ENCODE measurements at places on chromosomes 4 and X.
A peak's percentile ranks its signal among the peaks of the same experiment; 100 is the strongest.

DNA sequence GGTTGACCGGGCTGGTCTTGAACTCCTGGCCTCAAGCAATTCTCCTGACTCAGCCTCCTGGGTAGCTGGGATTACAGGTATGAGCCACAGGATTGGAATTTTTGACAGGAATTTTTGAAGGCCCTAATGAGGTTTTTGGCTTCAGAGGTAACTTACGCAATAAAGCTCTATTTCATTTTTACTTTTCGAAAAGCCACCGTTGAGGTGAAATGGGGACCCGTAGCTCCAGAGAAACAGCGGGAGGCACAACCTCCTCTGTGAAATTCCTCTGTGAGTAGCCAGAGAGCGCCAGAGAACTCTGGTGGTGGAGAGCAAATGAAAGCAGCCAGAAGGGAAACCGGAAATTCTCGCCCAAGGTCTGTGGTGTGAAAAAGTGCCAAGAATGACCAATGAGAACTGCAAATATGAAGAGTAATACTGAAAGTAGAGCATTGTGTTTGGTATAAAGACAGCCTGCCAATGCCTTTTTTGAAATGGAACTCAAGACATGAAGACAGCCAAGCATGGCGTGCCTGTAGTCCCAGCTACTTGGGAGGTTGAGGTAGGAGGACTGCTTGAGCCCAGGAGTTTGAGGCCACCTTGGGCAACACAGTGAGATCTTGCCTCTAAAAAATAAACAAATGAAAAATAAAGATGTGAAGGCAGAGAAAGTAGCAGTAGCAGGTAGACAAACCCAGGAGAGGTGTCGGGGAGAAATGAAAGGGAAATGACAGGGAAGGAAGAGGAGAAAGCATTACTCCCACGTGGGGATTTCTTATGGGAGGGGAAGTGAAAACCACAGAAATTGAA lies 33.0 kb upstream of the TMEM131L start:
- DNase-seq = peak; percentile 87

GRCh38 chr4:93814141-93814540 lies 14.4 kb upstream of the ATOH1 start:
- DNase-seq = no peak

GRCh38 chr4:184284742-184285141 lies 67.1 kb upstream of the ENPP6 start:
- DNase-seq = no peak

DNA sequence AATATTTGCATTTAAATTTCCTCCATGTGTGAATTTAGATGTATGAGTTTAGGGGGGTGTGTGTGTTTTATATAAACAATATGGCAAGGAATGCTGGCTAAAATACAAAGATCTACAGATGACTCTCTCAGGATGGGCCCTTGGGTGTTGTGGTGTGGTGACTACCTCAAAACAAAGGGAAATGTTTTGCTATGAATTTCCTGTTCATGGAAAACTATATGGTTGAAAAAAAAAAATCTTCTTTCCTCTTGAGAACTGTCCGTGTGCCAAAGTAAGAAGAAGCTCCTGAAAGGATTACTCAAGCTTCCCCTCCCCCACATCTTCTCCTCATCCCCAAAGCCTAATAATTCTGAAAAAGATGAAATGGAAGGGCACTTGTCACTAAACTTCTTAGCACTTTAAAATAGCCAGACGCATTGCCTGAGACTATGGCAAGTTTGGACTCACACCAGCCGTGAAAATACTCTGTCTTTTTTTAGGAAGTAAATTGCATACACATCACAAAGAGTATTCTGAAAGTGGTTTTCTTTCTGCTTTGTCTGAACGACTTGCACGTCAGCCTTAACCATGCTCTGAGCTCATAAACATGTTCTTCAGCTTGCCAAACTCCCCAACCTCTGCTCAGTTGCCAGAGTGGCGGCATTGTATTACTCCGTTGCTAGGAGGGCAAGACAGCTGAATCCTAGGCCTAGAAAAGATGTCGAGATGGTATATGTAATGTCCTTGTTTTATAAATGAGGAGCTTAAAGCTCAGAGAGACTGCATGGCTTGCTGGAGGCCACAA lies 250.4 kb upstream of the JADE1 start:
- DNase-seq = no peak

- no peak for DNase-seq
Observed at GRCh38 chr4:99587803-99588202, 13.2 kb downstream of the MTTP start.

DNA sequence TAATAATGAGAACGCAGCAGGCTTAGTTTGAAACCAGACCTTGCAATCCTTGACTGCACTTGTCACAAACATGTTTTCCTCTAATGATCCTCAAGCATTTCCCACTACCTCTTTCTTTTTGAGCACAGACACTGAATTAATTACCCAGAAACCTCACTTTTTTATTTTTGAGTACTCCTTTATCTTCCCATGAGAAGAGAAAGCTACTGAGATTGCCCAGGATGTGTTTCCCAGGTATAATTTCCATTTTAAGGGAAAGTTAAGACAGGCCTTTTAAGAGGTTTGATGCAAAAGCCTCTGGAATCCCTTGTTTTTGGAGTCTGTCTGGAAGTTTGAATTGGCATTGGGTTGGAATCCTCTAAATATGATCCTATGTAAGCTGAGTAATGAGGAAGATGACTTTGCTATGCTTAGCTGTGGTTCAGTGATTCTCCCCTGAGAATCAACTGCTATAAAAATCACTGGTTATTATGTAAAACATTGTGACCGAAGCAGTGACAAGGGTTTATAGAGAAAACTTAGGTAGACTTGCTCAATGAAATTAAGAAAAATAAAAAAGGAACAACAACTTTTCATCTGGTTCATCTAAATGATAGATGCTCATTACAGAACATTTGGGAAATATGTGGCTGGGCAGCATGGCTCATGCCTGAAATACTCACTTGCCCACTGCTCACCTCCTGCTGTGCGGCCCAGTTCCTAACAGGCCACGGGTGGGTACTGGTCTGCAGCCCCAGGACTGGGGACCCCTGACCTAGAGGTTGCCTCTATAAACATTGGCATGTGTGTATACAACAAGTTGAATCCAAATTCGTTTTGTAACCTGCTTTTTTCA lies 10.8 kb upstream of the RHOH start:
- no peak for DNase-seq

- DNase-seq = no peak
Observed at GRCh38 chr4:2478229-2478628, 9.3 kb downstream of the RNF4 start.

- DNase-seq = no peak
Observed at GRCh38 chr4:126820631-126821030, 812.1 kb upstream of the INTU start.

GRCh38 chr4:138910195-138910913 lies 105.2 kb upstream of the NOCT start:
- no peak for DNase-seq

DNA sequence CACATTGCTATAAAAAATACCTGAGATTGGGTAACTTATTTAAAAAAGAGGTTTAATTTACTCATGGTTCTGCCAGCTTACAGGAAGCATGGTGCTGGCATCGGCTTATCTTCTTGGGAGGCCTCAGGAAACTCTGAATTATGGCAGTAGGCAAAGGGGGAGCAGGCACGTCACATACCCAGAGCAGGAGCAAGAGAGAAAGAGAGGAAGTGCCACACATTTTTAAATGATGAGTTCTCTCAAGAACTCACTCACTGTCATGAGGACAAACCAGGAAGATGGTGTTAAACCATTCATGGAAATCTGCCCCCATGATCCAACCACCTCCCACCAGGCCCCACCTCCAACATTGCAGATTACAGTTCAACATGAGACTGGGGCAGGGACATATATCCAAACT lies 10.0 kb upstream of the AFF1 start:
- no peak for DNase-seq

GRCh38 chr4:105433421-105433820 lies 40.4 kb downstream of the PPA2 start:
- DNase-seq = no peak

DNA sequence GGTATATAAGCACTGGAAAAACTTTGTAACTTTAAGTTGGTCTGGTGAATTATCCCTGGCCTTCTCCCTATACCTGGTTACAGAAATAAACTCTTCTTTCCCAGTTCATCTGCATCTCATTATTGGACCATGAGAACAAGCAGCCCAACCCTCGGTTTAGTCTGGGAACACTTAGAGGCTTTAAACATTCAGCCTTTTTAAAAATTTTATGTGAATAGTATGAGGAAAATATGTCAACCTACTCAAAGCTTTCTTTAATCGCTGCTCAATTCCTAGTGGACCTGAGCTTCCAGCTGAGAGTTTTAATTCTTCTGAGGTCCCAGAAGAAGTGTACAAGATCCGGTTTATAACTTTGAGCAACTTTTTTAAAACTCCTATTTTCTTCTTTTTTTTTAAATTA lies 358.6 kb upstream of the NOCT start:
- no peak for DNase-seq

- no peak for DNase-seq
Observed at GRCh38 chr4:85508654-85509053, 33.7 kb downstream of the ARHGAP24 start.

- no peak for DNase-seq
Observed at GRCh38 chr4:110540982-110541451, 65.1 kb downstream of the ENPEP start.

DNA sequence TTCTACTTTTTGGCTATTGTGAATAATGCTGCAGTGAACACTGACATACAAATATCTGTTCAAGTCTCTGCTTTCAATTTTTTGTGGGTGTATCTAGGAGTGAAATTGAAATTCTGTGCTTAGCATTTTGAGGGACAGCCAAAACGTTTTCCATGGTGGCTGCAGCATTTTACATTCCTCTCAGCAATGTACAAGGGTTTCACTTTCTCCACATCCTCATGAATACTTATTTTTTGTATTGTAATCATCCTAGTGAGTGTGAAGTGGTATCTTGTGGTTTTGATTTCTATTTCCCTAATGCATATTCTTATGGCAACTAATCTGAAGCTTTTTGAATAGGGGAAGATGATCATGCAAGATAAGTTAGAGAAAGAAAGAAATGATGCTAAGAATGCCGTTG lies 40.3 kb downstream of the HSPA4L start:
- no peak for DNase-seq

- no peak for DNase-seq
Observed at GRCh38 chr4:115850799-115851509, 737.5 kb upstream of the NDST4 start.

- no peak for DNase-seq
Observed at GRCh38 chr4:57137261-57137660, 27.1 kb upstream of the IGFBP7 start.

- DNase-seq = no peak
Observed at GRCh38 chr4:2924765-2925301, 38.4 kb downstream of the NOP14 start.

- peak; percentile 10 for DNase-seq
Observed at GRCh38 chrX:136065044-136065671, 79.9 kb downstream of the SLC9A6 start.

GRCh38 chr4:21757248-21757647 lies 191.3 kb downstream of the KCNIP4 start:
- no peak for DNase-seq

GRCh38 chr4:140052050-140052449 lies 101.9 kb downstream of the MAML3 start:
- DNase-seq = peak; percentile 71

GRCh38 chr4:166941629-166942028 lies 292.7 kb downstream of the SPOCK3 start:
- no peak for DNase-seq

GRCh38 chr4:23962462-23962861 lies 72.6 kb upstream of the PPARGC1A start:
- DNase-seq = no peak

GRCh38 chr4:31923634-31924033 lies 1203.5 kb downstream of the PCDH7 start:
- no peak for DNase-seq

DNA sequence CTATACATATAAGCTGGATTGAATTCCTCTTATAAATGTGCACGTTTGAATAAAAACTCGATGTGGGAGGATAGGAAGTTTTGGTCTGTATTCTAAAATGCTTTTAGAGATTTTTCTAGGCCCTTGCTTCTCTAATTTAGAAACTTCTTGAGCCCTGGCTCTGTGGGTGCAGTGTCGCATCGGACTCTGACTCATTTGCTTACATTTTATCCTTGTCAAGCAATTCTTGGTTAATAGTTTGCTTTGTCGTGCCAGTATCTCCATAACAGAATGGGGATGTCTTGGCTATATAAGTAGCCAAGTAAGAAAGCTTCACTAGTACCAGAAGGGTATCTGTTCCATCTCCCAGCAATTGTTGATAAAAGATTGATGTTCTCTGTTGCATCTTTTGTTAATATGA lies 10.7 kb downstream of the SGMS2 start:
- no peak for DNase-seq

DNA sequence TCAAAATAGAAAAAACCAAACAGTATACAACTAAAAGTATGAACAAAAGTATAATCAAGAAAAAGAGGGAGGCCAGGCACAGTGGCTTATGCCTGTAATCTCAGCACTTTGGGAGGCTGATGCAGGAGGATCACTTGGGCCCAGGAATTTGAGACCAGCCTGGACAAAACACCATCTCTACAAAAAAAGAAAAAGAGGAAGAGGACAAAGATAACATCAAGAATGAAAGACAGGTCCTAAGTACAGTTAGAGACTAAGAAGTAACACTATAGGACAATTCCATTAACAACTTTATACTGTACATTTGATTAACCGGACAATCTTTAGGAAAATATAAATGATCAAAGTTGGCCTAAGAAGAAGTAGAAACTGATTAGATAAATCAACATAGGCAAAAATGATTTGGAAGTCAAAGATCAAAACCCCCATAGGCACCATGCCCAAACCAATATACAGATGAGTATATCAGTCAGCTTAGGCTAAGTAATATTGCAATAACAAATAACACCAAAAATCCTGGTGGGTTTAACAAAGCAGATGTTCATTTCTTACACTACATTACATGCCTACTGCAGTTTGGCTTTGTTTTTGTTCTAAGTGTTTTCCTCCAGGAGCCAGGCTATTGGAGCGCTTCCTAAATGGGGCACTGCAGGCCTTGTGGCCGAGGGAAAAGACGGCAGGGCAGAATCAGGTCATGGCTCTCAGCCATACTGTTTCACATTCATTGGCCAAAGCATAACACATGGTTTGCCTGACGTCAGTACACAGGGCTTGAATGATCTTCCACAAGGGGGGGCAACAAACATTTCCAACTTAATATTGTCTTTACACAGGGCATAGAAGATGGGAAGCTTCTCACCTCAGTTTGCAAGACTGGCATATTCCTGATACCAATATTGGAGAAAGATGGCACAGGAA lies 42.2 kb upstream of the HGFAC start:
- DNase-seq = peak; percentile 80

- DNase-seq = no peak
Observed at GRCh38 chrX:100368167-100368566, 41.9 kb downstream of the PCDH19 start.

DNA sequence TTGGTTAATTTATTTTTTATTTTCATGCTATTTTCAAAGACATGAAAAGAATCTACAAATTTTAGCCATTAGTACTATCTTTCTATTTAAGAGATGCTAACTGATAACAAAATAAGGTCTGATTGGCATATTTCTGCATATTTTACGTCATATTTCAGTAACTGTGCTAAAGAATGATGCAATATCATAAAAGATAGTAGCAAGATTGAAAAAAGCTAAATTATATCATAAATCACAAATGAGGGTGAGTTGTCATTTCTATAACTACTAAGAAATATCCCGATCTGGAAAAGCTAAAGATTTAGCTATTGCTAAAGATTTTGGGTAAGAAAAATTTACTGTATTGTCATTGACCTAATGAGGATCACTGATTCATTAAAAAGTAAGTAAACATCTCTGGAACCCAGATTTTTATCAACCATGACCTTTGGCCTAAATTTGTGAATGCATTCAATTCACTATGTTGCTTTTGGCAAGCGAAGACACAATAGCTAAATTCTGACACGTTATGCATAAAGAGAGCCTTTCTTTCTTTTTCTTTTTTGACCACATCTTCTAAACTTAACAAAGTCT lies 103.6 kb downstream of the HPGD start:
- DNase-seq = no peak
